ENCODE measurements at places on chromosomes 5 and 9.

DNA sequence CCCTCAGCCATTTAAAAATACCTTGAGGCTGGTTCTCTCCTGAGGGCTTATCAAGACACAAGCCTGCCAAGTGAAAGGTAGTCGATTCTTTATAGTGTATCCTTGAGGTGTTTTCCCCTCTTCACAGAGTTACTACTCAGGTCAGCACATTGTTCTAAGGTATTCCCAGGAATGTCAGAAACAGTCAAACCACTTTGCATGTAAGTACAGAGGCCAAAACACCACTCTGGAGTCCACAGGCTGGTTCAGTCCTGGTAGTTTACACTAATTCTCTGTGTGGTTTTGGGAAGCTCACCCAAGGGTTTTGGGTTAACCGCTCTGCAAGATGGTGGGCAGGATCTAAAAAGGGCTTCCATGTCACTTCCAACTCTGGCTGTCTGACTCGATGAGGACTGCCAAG lies 162.3 kb upstream of the PPP2R2B start:
- no peak for DNase-seq

DNA sequence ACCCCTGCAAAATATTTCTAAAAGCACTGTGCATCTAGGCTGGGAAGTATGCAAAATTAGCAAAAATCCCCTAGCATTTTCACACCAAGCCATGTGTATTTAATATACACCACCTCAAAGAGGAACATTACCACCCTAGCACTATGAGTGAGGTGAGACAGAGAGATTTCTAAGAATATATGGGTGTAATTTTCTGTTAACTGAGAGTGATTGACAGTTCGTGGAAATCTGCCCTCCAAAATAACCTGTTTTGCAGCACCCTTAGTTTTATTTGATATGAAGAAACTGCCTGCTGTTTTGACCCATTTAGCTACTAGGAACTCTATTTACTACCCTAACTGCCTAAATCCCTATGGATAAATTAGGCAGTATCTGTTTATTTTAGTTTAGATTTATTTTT lies 64.2 kb upstream of the CDKN2B start:
- no peak for DNase-seq

DNA sequence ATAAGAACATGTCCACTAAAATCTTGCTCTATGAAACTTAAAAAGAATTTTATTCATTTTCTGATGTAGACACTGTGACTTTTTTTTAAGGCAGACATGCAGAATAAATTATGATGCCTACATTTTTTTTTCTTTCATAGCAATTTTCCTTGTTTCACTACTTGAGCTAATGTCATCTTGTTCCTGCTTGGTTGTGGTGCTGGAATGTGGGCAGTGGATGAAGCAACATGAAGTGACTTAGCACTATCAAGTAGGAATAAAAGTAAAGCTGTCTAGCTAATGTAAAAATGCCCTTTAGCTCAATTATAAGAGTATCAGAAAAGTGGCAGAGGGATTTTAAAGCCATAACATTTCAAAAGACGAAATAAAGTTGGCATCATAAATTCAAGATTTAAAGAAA lies 191.0 kb downstream of the ADAMTS6 start:
- DNase-seq: no peak

GRCh38 chr5:169287529-169287928 lies 13.4 kb downstream of the SLIT3 start:
- DNase-seq: no peak

GRCh38 chr9:112792670-112793069 lies 42.1 kb downstream of the SNX30 start:
- no peak for DNase-seq

GRCh38 chr5:862367-863243 lies 11.8 kb upstream of the ZDHHC11 start:
- DNase-seq: no peak

DNA sequence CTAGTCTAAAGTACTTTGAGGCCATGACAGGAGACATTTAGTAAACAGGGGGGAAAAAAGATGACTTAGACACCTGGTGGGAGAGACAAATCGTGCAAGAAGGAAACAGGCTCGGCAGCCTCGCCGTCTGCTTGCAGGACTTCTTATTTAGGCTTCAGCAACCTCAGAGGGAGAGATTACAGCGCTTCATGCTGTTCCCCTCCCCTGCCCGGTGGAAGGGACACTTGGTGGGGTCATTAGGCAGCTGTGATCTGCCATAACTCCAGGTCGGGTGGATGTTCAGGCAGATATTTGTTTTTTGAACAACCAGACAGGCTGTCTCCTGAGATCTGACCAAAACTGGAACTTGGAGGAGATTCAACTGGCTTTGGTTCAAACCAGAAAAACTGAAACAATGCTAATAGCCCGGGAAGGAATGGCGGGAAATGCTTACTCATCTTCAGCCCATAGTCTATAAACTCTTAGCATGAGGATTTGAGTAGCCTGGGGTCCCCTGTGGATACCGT lies 38.1 kb upstream of the CD180 start:
- DNase-seq: no peak

- DNase-seq: no peak
These were observed 129.5 kb downstream of the RNF180 start for GRCh38 chr5:64295101-64295500.

DNA sequence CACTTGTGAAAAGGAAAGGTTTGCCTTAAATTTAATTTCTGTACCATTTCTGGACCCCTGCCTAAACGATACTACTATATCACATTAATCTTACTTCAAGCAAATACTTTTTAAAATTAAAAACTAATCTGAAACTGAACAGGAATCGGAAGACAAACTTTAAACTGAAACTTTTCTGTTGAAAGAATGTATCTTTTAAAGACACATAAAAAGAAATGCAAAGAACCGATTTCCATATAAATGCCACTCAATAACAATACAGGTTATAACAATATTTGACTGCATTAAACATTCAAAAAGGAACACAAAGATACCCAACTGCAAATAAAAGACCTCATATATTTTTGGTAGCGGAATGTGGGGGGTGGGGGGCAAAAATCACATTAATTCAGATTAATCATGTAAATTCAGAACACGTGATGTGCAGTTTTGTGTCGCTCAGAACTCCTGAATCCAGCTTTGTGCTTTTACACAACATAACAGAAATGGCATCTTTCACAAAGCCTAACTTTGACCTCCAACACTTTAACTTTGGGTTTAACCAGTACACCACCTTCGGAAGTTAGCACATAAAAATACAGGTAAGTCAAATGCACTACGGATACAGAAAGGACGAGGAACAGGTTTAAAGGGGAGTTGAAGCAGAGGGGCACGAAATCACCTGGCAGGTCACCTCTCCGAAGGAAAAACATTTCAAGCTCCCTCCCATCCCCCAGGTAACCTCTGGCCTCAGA lies 925 bp downstream of the LIFR start:
- no peak for DNase-seq

GRCh38 chr9:89877051-89878002 lies 272.5 kb downstream of the GADD45G start:
- no peak for DNase-seq

- DNase-seq: no peak
These were observed 46.8 kb downstream of the ITGA2 start for GRCh38 chr5:53035868-53036381.

- no peak for DNase-seq
These were observed 212.0 kb downstream of the ADAMTS12 start for GRCh38 chr5:33679791-33680190.

- no peak for DNase-seq
These were observed 53.6 kb upstream of the IRX2 start for GRCh38 chr5:2805080-2805479.

DNA sequence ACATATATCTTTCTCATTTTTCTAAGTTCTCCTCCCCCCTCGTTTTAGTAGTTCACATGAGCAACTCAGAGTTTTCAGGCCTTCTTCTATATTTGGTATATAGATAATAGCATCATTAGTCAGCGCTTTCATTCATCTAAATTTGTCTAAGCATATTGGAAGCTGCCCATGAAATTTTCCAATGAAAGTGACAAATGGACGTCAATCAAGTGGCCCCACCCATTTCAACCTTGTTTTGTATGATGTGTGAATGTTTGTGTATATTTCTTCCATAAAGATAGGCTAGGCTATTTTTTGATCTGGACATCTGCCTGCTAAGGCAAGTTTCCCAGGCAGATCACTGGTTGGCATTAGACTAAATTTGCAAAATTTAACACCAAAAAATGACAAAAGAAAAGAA lies 104.0 kb upstream of the SSBP2 start:
- DNase-seq: no peak

GRCh38 chr5:88967633-88968585 lies 84.9 kb upstream of the MEF2C start:
- no peak for DNase-seq

- DNase-seq: no peak
These were observed at the start of gene PCDHGA7 for GRCh38 chr5:141382469-141383294. TSS of gene PCDHGA7 (plus strand) at chr5:141382742. CDS start at chr5:141382900, 158 bp downstream.

DNA sequence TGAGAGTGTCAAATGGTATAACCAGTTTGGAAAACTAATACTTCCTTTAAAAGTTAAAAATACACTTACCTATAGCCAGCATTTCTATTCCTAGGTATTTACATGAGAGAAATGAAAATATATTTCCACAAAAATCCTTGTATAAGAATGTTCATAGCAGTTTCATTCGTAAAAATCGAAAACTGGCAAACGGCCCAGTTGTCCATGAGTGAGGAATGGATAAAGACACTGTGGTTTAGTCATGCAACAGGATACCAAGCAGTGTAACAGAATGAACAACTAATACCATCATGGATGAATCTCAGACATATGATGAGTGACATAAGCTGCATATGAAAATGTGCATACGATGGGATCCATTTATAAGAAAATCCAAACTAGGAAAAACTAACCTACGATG lies 136.7 kb downstream of the MACROH2A1 start:
- no peak for DNase-seq

DNA sequence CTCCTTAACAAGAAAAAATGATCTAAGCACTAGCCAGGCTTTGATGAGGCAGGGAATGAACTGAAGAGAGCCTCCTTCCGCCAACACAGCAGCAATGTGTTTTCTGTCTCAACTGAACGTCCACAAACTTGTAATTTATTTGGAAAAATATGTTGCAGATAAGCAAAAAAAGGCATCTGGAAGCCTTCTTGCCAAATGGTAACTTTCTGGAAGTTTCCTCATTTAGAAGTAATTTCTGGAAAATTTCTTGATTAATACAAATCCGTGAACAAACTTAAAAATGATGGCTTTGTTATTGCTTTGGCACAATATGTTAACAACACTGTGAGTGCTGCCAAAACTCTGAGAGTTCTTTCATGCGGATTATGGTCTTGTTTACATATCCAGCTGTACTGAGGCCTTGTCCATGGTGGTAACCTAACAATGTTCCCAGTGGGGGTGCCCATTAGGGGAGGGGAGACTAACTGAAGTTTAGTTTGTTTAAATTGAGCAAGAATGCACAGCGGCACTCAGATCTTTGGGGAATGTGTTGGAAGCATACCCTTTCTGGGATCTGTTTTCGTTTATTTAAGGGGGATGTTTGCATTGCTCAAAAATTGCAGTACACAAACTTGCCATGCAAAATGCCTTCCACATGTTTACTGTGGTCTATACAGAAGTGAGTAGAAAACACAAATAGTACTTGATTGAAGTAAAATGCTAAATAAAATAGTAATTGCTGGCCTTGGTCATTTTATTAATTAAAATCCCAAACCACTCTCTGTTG lies 334.7 kb downstream of the NR2F1-AS1 start:
- DNase-seq: no peak

- no peak for DNase-seq
These were observed 115.1 kb upstream of the SHB start for GRCh38 chr9:38183994-38184568.

- DNase-seq: no peak
These were observed 11.8 kb upstream of the ACTBL2 start for GRCh38 chr5:57494104-57495098.

- DNase-seq: no peak
These were observed 125.5 kb downstream of the PIK3R1 start for GRCh38 chr5:68341006-68341405.
